NCI-H1930 (cell line): ENCODE measurements at places on chromosomes 6 and 20.

DNA sequence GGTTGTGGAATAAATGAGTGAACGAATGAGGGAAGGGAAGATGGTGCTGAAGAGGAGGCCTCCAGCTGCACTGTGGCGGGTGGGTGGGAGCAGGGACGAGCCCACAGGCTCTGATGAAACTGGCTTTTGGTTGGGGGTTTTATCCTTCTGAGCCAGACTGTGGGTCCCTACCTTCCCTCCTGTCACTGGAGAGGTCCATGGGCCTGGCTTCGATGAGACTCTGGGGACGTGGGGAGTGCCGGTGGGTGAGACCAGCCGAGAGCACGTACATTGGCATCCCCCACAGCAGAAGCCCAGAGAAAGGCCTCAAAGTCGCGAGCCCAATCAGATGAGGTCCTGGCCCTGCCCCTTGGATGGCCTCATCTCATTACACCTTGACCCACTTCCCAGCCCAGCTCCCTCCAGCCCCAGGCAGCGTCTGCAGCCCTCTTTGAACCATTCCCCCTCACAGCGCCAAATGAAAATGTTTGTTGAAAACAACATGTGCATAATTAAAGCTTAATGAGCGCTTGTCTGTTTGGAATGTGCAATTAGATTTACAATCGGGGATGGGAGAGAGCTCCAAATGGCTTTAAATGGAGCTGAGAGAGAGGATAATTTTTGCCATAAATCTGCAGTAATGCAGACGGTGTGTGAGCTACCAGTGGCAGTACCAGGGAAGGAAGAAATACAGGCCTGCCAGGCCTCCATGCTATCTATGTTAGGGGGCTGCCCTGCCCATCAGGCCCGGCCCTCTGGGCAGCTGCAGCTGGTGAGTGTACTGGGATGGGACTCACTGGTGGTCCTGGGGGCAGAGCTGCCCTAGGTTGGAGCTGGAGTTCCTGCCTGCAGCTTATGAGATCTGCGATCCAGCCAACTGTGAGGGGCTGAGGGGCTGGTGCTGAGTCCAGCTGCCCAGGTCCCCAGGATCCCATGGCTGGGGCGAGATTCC, 47.2 kb downstream of the TOX2 start:
- DNase-seq = no peak

GRCh38 chr6:155687645-155688044, 232.0 kb upstream of the NOX3 start:
- no peak for DNase-seq

GRCh38 chr6:113980937-113981554, 10.1 kb upstream of the HDAC2 start:
- no peak for DNase-seq

DNA sequence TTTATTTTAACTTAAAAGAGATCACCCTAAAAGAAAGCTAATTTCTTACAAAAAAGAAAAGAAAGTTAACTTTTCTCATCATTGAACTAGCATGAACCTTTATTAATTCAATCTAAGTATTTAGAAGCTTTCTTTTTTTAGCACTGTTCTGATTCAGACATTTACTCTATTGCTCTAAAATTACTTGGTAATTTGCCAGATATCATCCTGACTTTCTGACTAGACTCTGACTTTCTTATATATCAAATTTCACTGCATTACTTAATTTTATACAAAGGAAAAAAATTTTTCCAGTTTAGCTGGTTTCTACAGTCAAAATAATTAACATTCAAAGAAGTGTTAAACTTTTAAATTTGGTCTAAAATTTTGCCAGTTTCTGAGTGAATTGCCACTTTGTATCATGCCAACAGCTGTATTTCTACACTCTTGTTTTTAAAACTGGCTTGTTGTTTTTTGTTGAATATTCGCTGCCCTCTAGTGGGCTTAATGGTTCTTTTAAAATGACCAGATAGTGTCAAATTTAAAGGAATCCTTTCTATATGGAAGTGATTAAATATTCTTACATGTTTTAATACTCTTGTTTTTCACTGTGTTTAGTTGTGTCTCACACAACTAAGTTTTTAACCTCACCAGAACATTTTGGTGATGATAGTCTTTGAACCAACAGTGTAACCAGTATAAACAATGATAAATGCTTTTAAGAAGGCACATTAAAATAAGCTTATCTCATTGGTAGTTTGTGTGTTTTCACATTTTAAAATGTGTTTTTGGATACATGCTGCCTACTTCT, 102.0 kb downstream of the POPDC3 start:
- no peak for DNase-seq

- DNase-seq = no peak
Observed at GRCh38 chr20:56755201-56755600, 126.1 kb downstream of the TFAP2C start.

GRCh38 chr20:20411836-20412235, 43.9 kb downstream of the INSM1 start:
- no peak for DNase-seq

GRCh38 chr6:5998711-5999687, 7.7 kb downstream of the NRN1 start:
- no peak for DNase-seq

GRCh38 chr20:47315339-47316056, 41.0 kb downstream of the ZMYND8 start:
- no peak for DNase-seq

DNA sequence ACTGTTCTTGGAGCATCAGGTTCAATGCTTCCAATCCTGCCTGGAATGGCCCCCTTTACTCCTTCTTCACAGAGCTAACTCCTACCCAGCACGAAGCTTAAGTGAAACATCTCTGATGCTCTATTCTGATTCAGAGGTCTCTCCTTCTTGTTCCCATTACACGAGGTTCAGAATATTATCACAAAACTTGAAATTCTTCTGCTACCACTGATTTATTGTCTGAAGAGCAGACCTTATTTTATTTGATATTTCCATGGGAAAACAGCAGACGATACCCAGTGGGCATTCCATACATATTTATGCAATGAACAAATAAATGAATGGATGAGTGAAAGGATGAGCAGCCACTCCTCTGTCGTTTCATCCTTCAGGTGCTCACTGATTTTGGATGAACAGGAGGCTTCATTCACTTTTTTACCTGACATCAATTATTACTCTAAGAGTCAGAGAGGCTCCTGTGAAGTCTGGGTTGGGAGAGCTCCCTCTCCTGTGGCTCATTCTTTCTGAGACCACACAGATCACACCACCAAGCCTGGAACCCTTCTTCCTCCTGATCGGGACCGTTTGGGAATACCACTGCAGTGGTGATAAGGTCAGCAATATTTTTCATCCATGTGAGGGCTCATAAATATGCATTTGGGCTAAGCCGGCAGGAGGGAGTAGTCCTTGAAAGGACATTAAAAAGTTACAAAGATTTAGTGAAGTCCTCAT, 25.8 kb downstream of the SMLR1 start:
- DNase-seq = no peak

- DNase-seq = no peak
Observed at GRCh38 chr6:11076540-11076939, 17.1 kb upstream of the SMIM13 start.

GRCh38 chr20:48205786-48206185, 420.5 kb upstream of the SULF2 start:
- DNase-seq = no peak

DNA sequence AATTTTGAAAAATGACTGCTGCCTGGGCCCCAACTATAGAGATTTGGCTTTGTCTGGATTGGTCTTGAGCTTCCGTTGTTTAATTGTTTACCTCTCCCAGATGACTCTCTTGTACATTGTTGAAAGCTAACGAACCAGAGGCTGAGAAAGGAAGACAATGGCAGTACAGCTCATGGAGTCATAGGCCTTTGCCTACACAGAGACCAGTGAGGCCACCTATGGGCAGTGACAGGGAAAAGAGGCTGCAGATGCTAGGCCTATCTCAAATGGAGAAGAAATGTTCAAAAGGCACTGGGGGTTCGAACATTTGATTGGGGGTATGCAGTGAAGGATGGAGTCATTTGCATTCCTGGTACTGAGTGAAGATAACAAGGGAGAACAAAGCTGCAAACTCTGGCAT, 29.1 kb downstream of the OPN5 start:
- DNase-seq = no peak

- no peak for DNase-seq
Observed at GRCh38 chr6:12578097-12578496, 138.5 kb upstream of the PHACTR1 start.

DNA sequence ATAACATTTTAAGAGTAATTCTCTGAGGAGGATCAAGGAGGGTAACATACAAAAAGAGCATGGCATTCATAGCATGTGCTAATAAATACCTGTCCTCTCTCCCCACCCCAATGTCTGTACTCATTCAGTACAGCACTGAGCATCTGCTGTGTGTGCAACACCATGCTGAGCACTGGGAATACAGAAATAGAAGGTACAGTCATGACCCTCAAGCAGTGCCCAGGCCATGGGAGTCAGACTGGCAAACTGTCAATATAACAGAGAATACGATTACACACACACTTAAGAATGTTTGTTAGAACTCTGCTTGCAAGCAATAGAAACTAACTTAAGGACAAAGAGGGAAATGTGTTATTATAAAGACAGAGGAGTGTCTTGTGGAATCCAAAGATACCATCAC, 24.7 kb upstream of the ZFAND3 start:
- no peak for DNase-seq

DNA sequence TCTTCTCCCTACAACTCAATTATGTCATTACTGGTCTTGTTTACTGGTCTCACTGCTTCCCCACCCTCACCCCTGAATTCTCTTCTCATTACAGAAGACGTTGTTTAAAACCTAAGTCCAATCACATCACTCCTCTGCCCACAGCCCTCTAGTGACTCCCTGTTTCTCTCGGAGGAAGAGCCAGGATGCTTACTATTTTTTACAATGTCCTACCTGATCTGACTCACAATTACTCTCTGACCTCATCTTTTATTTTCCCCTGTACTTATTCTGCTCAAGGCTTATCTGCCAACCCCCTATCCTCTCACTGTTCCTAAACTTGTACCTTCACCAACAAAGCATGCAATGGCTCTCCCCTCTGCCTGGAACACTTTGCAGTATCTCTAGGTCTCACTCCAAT, 400.4 kb upstream of the PTCHD4 start:
- no peak for DNase-seq

GRCh38 chr6:166950443-166950821, 5.9 kb downstream of the RNASET2 start:
- no peak for DNase-seq

DNA sequence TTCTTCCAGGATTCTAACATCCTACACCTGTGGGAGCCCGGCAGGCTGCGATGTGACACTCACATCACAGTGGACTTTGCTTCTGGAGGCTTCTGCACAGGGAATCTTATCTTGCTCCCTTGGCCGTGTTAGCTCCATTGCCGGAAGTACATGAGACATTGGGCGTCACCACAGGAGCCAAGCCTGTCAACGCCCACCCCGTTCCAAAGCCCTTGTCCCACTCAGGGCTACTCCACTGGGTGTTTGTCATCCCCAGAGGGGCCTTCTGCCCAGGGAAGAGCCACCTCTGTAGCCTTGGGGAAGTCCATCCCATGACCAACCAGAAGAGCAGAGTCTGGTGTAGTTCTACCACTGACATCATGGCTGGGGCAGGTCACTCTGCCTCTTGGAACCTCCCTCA, 1.7 kb downstream of the RAB44 start:
- DNase-seq = no peak

GRCh38 chr6:101614774-101615173, 221.3 kb downstream of the GRIK2 start:
- DNase-seq = no peak

- no peak for DNase-seq
Observed at GRCh38 chr6:2688401-2689064, 62.2 kb downstream of the MYLK4 start.

GRCh38 chr6:46932526-46933319, 11.0 kb upstream of the ADGRF5 start:
- DNase-seq = no peak

- DNase-seq = no peak
Observed at GRCh38 chr20:21622097-21622857, 83.2 kb upstream of the PAX1 start.

DNA sequence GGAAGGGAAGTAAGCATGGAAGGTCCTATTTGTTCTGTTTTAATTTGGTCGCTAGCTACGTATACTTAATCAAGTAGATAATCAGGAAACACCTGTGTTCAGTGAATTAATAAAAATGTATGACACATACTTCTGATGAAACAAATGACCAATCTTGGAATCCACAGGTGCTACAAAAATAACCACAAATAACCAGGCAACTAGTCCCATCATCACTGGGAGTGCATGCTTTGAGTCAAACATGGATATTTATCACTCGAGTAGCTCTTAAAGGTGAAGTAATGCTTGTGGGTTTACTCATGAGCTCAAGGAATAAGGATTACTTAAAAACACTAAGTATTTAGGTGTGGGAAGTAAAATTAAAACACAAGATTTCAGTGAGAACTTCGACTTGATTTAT, 285.6 kb upstream of the ID4 start:
- no peak for DNase-seq

DNA sequence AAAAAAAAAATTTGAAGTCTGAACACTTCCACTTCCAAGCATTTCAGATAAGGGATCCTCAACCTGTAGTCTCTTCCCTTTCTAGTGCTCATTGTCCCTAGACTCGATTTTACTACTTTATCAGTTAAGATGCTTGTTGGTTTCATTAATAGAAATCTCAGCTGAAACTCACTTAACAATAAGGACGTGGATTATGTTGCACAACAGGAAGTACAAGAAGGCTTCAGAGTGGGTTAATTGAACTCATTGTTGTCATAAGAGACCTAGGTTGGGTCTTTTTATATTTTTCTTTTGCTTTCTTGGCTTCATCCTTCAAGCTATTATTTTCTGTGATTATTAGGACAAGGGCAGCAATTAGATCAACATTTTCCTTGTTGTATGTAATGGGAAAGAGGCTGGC, 175.2 kb downstream of the CDKAL1 start:
- DNase-seq = no peak

- no peak for DNase-seq
Observed at GRCh38 chr6:47016909-47017308, 25.2 kb downstream of the ADGRF1 start.

DNA sequence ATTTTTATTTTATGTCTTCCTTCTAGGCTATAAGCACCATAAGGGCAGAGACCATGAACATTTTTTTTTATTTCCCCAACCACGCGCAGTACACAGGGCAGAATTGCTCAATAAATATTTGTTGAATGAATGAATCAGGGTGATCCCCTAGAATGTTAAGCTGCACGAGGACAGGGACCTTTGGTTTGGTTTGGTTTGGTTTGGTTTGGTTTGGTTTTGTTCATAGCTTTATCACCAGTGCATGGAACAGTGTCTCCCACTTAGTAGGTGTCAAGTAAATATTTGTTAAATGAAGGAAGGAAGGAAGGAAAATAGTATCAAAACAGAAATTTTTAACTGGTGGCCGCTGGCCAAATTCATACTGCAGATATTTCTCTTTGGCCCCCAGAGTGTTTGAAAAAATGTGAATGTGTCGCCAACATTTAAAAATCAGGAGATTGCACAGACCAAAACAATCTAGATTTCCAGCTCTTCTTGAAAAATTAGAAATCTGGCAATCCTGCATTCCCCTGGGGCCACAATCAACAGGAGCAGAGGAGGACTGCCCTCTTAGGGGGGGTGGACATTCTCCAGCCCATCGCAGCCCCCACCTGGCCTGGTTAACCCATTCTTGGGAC, 205.3 kb downstream of the EYA2 start:
- no peak for DNase-seq
